NK-92 treated with Interleukin-12 subunit alpha and Interleukin-12 subunit beta, amount 100 ng/mL, for 24 hours (cell line): ENCODE measurements at places on chromosomes 16 and 17.

GRCh38 chr16:87551487-87551886 is 50.8 kb upstream of the JPH3 start:
- no peak for DNase-seq

- no peak for DNase-seq
Observed at GRCh38 chr17:76567634-76568432, 17.8 kb downstream of the ST6GALNAC2 start.

GRCh38 chr17:4297351-4297750 is 33.6 kb upstream of the ANKFY1 start:
- DNase-seq: no peak

DNA sequence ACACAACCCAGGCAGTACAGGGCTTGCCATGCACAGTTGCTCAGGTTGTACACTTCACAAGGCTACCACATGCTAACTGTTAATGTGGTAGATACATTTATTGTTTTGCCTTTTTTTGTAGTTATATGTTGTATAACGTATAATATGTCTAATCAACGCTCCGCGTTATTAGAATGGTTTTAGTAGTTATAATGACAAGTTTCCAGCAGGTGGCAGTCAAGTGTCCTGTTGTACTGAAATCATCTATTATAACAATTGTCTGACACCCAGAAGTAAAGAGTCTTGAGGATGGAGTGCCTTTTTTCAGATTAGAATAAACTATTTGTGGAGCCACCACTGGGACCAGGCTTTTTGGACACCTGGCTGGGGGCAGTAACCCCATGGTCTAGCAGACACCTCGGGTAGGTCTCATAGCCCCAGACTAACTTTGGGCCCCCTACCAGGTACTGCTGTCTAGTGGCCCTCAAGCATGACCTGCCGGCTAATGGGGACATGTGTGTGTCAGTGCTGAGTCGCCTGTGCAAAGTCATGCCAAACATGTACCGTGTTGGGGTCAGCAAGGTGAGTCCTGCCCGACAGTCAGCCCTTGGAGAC is 32.8 kb downstream of the MYO15A start:
- no peak for DNase-seq

DNA sequence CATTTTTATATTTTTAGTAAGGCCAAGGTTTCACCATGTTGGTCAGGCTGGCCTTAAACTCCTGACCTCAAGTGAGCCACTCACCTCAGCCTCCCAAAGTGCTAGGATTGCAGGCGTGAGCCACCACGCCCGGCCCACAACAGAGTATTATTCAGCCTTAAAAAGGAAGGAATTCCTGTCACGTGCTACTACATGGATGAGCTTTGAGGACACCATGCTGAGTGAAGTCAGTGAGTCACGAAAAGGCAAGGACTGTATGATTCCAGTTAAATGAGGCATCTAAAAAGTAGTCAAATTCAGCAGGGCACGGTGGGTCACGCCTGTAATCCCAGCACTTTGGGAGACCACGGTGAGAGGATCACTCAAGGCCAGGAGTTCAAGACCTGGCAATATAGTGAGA is 9.7 kb downstream of the CSF3 start:
- DNase-seq: no peak

DNA sequence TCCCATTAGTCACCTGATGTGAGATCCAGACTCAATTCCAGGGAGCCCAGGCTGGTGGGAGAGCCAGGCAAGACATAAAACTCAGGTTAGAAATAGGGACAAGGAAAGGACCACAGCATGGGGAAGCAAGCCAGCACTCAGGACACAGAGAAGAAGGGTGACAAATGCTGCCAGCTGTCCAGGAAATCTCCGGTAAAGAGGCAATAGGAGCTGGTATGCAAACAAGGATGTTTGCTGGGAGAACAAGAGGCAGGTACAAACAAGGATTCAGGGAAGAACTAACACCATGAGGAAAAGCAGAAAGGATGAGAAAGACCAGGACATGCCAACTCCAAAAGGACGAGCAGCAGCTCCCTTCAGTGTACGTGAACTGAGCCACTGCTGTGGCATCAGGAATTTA is 10.2 kb upstream of the TXNDC11 start:
- DNase-seq: no peak

- no peak for DNase-seq
Observed at GRCh38 chr17:62093188-62094155, 28.4 kb upstream of the MED13 start.

GRCh38 chr17:17810084-17810894 is 26.5 kb downstream of the SREBF1 start:
- no peak for DNase-seq

DNA sequence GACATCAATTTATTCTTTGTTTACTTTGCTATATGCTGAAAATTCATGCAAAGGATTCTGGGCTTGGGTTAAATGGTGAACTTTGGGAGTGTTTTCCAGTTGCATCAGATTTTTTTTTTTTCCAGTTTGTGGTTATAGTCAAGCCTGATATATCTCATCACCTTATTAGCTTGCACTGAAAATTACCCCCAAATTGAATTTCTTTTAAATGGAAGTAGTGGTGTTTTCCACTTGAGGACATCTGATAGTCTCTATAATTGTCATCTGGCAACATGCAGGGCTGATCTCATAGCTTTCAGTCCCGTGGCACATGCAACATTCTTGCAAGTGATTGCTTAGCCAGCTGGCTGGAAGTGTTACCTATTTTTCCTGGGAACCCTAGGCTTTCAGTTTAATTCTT is 4.7 kb upstream of the KRTAP3-1 start:
- no peak for DNase-seq

GRCh38 chr16:70657956-70658355 is 11.6 kb downstream of the IL34 start:
- no peak for DNase-seq

GRCh38 chr16:20303012-20303411 is 24.3 kb downstream of the GP2 start:
- DNase-seq: no peak

DNA sequence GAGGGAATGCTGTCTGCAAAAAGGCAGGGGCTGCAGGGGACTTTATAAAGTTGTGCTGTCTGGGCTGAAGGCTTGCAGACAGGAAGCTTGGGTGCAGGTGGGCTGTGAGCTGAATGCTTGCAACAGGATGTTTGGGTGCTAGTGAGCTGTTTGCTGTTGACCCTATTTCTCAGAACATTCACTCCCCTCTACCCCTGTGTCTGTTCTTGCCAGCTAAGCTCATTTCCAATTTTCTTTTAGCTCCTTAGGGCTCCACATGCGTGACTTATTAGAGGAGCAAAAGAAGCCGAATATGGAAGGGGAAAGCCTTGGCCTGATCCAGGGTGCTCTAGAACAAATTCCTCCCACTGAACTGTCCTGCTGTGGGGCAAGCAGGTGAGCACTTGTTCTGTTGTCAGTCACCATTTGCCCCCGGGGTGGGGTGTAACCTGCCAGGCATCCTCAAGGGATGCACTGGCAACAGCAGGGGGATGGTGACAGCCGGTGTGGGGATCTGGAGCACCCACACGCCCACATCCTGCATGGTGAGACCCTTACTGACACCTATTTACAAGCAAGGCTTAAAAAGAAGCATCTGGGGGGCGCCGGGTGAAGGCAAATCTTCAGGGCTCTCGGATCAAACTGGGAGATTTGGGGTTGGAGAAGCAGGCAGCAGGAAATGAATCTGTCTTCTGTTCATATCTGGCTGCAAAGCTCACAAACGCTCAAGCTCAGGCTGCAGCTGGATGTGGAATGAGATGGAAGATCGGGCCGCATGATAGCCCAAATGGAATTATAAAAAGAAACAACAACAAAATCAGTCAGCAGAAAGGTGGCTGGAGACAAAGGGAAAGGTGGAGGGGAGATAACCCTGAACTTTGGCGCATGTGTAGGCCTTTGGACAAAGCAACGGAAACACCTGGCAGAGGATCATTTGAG is 21.1 kb upstream of the NUP93 start:
- DNase-seq: peak; percentile 12

DNA sequence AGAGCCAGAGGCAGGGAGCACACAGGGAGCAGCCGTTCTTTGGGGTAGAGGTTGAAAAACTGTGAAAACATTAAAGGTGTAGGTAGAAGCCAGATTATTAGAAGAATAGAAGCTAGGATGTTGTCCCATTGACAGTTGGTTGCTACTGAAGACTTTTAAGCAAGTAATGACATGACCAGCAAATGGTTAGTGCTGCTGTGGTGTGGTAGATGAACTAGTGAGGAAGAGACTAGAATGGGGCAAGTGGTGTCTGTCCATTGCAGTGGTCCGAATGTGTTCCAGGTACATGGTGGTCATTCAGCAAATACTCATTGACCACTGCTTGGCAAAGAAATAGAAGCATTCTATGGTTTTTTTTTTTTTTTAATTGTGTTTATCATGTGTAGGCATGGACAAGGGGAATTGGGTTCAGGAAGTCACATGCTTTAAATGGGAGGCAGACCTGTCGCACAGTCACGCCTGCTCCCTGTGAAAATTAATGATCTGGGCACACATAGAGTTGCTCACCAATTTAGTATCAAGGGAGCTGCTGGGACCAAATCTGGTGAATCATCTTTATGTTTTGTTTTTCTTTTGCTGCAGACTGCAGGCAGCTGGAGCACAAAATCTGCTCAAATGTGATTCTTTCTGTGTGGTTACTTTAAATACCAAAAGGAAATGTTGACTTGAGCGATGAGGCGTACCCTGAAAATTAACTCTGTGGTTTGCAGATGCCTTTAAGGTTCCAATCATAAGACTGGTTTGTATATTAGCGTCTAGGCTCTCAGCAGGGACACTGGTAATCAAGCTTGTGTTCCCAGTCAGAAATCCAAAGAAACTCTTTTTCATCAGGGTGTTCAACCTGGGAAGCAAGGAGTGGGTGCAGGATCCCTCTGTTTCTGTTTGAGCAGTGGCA is 30.7 kb downstream of the YPEL2 start:
- no peak for DNase-seq

DNA sequence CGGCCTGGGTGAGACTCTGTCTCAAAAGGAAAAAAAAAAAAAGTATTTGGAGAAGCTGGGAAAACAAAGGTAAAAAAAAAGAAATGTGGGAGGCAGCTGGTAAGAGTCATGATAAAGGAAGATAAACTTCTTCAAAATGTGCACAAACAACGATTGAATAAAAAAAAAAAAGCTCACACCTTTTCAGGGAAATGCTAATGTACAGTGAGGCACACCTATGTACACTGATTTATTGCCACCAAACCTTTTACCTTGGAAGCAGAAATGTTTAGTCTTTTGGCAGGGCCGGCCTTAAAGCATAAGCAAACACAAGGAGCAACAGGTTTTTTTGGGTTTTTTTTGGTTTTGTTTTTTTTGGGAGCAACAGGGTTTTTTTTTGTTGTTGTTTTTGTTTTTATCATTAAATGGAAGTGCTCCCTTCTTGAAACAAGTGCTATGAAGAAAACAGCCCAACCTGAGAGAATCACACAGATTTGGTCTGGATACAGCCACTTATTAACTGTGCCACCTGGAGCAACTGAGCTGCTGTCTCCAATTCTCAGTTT is 29.8 kb upstream of the KCNJ2 start:
- no peak for DNase-seq

DNA sequence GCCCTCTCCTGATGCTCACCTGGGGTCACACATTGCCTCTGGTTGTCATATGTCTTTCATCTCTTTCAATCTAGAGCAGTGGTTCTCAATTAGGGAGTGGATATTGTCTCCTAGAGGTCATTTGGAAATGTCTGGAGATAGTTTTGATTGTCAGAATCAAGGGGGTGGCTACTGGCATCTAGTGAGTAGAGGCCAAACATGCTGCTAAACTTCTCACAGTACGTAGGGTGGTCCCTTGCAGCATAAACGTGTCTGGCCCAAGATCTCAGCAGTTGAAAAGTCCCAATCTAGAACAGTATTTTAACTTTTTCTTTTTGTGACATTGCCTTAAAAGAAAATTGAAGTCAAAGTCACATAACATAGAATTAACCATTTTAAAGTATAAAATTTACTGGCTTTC is 30.5 kb upstream of the SLC5A10 start:
- DNase-seq: no peak

DNA sequence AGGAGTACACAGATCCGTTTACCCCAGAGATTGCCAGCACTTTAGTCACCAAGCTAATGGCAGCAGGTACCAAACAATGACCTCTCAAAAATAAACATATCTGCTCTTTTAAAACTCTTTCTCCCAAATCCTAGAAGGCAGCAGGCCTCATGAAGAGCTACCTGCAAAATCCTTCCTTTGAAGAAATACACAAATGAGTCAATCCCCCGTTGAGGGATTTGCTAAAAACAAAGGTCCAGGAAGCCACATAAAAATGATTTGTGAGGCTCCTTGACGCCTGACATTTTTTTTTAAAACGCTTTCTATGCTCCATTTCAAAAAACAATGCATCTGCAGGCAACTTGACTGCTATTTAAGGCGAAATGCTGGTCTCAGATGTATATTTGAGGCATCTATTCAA is 58.2 kb downstream of the NACA2 start:
- DNase-seq: no peak

DNA sequence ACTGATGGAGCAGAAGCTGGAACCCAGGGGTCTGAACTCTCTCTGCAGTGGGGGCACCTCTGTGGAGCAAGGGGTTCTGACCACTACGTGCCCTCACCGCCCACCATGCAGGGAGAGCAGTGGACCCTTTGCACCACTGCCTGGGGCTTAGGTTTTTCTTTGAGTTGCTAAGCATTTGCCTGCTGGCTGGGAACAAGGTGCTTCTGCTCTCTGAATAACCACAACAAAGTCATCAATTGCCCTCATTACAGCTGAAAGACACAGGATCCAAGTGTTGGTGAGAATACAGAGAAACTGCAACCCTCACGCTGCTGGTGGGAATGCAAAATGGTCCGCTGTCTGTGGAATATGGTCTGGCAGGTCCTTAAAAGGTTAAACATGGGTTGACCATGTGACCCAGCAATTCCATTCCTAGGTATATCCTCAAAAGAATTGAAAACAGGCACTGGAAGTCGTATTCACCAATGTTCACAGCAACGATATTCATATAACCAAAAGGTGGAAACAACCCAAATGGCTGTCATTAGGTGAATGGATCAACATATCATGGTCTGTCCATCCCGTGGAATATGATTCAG is 22.8 kb downstream of the NLRC3 start:
- DNase-seq: no peak

GRCh38 chr16:27326738-27327585 is 13.2 kb downstream of the IL4R start:
- DNase-seq: peak; percentile 41

DNA sequence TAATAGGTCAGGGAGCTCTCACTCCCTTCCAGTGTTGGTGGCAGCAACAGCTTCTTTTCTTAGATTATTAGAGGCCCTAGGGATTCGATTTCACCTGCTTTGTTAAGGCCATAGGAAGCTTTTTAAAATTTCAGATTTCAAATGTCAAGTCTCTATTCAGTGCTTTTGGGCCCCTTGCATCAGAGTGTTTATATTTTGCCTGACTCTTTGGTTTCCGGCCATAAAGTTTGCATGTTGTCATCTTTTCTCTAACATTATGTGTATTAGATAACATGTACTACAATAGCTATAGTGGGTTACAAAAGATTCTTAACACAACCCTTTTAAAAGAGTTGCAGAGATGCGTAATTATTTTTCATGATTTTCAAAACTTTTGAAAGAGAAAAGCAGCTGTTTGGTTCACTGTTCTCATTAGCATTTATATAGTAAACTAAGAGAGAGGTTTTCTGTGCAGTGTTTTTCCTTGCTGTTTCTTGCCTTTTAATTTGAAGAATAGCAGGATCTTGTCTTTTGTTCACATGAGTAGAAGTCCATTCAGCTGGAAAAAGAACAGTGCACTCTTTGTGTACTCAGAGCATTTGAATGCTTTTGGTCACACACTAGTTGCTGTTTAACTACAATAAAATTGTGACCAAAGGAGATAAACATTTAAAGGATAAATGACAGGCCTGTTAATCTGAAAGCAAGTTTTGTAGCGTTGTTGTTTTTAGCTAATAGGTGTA is 52.5 kb downstream of the FTO start:
- DNase-seq: no peak

- no peak for DNase-seq
Observed at GRCh38 chr16:1062895-1063294, 9.7 kb upstream of the SSTR5 start.
